ENCODE measurements at places on chromosomes 5 and 9. TPM values are rescaled to one million over a fixed set of nuclear protein-coding genes. Genes with fewer than 3 reads are reported as not detected.

The SPATA31D4 gene
- total RNA-seq = not detected

DNA sequence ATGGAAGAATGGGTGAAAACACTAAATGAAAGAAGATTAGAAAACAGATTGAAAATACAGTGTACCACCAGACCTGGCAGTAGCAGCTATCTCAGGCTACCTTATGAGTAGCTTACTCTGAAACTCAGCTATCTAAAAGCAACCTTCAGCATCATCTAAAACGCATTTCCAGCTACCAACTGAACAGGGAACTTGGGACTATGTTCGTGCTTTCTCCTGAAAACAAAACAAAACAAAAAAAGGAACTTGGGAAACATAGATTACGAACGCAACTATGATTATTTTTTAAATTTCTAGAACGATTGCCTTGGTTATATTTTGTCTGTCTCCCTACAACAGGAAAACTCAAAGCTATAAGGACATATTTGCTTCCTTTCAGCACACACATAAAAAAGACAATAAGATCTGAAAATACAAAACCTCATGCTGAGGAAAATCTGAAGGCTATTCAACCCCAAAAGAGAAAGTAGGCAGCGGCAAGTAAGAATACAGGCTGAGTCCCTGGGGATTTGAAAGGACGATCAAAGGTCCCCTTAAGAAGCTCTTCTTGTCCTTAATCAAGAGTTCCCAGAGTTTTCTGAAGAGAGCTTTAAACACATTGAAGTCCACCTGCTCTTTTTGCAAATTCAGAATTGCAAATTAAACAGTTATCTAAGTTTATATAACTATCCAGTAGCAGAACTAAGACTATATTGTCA lies 53.4 kb downstream of the OR2K2 start:
- no peak for DNase-seq

GRCh38 chr9:106874652-106875051 lies 11.7 kb downstream of the ZNF462 start:
- no peak for DNase-seq

DNA sequence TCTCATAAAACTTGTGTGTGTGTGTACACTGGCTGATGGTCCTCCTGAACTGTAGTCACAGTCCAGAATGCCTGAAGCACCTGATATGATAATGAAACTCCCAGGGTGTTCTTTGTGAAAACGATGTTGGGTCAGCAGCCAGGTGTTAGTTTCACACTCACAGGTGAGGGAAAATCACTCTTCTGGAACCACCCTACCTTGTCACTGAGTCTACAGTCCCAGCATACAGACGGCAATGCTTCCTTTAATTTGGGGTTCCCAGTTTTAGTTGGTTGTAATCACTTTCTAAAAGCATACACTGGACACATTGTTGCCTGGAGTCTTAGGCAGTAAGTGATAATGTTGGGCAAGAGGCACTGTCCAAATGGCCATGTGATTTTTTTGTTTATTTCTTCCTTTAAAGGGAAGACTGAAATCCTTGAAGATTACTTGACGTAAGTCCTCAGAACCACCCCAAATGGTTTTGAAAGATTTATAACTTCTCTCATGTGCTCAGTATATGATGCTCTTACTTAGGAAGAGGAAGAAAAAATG lies 18.2 kb upstream of the MGAT1 start:
- no peak for DNase-seq

DNA sequence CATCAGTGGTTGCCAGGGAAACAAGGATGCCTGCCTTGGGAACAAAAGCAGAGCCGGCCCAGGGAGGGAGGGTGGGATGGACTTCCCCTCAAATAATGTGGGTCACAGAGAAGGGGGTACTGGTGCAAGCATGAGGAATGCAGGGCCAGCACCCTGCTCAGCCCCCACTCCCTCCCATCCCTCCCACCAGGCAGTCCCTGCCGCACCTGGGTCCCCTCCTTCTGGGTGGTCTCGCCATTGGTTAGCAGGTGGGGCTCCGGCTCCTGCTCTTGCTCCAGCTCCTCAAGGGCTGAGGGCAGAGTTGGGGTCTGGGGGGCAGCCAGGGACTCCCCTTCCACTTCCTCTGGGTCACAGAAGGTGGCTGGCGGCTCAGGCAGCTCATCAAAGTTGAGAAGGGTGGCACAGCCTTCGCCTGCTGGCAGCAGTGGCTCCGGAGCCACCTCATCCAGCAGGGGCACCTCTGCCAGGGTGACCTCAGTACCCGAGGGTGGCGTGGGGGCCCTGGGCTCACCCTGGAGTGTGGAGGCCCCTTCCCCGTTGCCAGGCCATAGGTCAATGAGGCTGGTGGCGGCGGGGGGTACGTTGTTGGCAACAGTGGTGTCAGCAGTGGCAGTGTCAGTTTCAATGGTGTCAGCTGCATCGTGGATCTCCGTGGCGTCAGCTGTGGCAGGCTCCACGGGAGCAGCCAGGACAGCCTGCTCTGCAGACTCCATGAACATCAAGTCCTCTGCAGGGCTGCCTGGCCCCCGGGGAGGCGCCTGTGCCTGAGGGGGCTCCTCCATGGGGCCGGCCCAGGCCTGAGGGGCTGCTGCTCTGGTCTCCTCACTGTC lies 11.5 kb downstream of the PRR7 start:
- no peak for DNase-seq

All from M059J (cell line).